Trophoblast cell (in vitro differentiated cells and primary cell): ENCODE measurements at places on chromosomes 6 and 20.

DNA sequence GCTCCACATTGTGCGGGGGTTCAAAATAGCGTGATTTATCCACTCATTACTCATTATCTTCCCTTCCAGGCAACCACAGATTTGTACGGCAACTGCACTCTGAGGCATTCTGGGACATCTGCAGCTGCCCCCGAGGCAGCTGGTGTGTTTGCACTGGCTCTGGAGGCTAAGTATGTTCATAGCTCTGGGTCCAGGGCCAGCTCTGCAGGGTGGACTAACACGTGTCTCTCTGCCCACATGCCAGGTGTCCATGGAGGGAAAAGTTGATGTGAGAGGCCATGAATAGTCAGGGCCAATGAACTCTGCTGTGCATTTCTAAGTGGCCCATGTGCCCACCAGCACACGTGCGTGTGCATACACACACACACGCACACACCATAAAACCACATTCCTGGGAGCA lies 74.9 kb downstream of the BFSP1 start:
- no peaks in the 10 kb centered on the region for H3K36me3 ChIP-seq
- H3K4me3 ChIP-seq, result no peak overlapping the region
- no peaks in the 10 kb centered on the region for H3K4me1 ChIP-seq
- H3K27me3 ChIP-seq, result no peaks in the 10 kb centered on the region
- DNase-seq, result no peak

- DNase-seq, result no peak
- no peaks in the 10 kb centered on the region for H3K36me3 ChIP-seq
- no peaks in the 10 kb centered on the region for H3K4me1 ChIP-seq
- no peak overlapping the region for H3K4me3 ChIP-seq
- no peak overlapping the region for H3K27ac ChIP-seq
Measured at GRCh38 chr20:52828199-52828598, 144.0 kb upstream of the TSHZ2 start.

- no peaks in the 10 kb centered on the region for H3K36me3 ChIP-seq
- no peaks in the 10 kb centered on the region for H3K4me1 ChIP-seq
- no peak overlapping the region for H3K4me3 ChIP-seq
- H3K27me3 ChIP-seq, result no peaks in the 10 kb centered on the region
- no peak overlapping the region for H3K27ac ChIP-seq
Measured at GRCh38 chr20:9397928-9398327, 116.5 kb upstream of the LAMP5 start.

DNA sequence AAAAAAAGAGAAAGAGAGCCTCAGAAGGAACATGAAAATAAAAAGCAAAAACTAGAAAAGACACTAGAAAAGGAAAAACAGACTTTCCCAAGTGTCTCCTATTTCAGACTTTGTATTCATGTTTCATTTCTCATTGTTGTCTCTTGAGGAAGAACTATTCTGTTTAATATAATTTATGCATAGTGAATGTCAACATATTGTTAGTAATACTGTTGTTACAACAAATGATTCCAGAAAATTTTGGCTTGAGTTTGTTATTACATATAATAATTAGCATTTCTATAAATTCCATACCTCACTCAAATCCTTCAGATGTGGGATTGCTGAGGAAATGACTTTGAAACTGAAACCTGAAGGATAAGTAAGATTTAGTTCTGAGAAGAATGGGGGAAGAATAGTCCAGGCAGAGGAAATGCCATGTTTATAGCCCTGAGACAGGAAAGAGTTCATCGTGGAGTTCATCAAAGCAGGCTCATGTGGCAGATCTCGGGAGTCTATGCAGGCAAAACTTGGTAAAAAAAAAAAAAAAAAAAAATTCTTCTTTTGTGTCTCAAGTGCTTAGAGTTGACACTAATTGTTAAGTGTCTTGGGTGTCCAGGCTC lies 53.1 kb upstream of the EIF2S2 start:
- no peak overlapping the region for H3K27ac ChIP-seq
- H3K36me3 ChIP-seq, result no peaks in the 10 kb centered on the region
- DNase-seq, result no peak
- H3K4me3 ChIP-seq, result no peak overlapping the region
- H3K4me1 ChIP-seq, result no peaks in the 10 kb centered on the region

GRCh38 chr6:85462673-85463072 lies 12.8 kb downstream of the NT5E start:
- H3K4me1 ChIP-seq, result peaks cover 2% of the 10 kb centered on the region
- no peaks in the 10 kb centered on the region for H3K36me3 ChIP-seq
- no peaks in the 10 kb centered on the region for H3K27me3 ChIP-seq
- no peak for DNase-seq

DNA sequence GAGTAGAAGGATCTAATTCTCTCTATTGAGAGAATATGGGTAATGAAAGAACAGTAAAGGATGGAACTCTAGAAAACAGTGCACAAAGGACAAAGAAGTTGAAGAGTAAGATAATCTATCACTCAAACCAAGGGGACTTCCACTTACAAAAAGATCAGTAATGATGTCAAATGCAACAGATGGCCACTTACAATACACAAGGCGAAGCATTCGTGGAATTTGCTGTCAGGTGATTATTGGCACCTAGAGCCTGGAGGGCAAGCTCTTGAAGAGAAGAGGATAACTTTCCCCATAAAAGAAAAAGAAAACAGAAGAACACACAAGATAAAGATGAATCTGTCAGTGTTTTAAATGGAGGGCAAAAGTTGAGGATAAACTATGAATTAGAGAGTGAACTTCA lies 256.0 kb upstream of the TCF21 start:
- no peak overlapping the region for H3K27ac ChIP-seq
- no peaks in the 10 kb centered on the region for H3K36me3 ChIP-seq
- no peak overlapping the region for H3K4me3 ChIP-seq
- H3K27me3 ChIP-seq, result no peaks in the 10 kb centered on the region
- peaks cover 1% of the 10 kb centered on the region for H3K4me1 ChIP-seq

- peaks cover 50% of the 10 kb centered on the region for H3K27me3 ChIP-seq
- DNase-seq, result peak; percentile 62
- H3K36me3 ChIP-seq, result no peaks in the 10 kb centered on the region
Measured at GRCh38 chr6:41424370-41425058, 89.1 kb downstream of the NCR2 start.
